ENCODE measurements at places on chromosomes 1 and 21. TPM values are rescaled to one million over a fixed set of nuclear protein-coding genes. Genes with fewer than 3 reads are reported as not detected.
A peak's percentile ranks its signal among the peaks of the same experiment; 100 is the strongest.

GRCh38 chr1:3914331-3914851 lies 14.3 kb upstream of the C1orf174 start:
- no peak for DNase-seq

GRCh38 chr21:30695956-30696355 lies 22.6 kb downstream of the KRTAP21-3 start:
- peak; percentile 52 for DNase-seq

DNA sequence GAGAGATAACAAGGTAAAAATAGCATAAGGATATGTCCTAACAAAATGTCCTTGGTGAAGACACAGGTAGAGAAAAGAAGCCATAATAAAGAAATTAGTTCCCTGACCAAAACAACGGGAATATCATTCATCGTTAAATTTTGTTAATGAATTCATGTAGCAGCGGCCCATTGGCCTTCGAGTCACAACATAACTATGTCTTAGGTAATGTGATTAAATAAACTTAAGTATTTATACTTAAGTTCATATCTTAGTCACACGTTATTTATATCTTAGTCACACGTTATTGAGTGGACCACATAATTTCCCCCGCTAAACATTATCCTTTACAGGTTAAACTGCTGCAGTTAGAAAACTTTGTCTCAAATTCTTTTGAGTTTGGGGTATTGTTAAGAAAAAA lies 1.2 kb downstream of the NEXN start:
- DNase-seq: peak; percentile 88

DNA sequence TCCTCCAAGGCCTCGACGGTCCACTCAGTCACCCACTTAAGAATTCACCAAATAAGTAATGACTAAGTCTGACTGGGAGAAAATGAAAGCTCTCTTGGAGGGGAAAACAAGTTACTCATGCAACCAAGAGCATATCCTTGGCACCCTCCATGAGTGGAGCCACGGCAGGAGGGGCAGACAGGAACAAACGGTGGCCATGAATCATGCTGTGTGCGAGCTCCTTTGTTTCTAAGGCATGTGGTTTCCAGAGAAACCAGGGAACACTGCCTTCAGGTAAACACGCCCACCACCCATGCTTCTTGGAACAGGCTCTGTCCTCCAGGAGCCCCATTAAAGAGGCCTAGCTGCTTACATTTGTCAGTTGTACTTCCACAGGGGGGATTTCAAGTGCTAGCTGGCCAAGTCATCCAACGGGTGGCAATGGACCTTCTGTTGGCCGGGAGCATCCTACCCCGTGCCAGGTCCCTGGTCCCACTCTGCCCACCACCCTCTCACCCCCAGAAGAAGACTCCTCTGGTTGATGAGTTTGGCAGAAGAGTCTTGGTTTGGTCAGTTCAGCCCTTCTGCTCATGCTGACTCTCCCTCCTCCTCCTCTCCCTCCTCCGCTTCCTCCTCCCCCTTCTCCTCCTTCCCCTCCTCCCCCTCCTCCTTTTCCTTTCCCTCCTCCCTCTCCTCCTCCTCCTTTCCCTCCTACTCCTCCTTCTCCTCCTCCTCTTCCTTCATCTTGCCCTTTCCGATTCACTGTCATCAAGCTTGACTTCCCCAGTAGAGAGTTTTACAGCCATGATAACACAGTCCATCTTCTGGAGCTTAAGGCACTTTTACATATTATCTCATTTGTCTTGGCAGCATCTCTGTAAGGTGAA lies 107.6 kb downstream of the CCDC185 start:
- peak; percentile 99 for DNase-seq

GRCh38 chr1:204223129-204223860 lies 9.5 kb upstream of the GOLT1A start:
- no peak for DNase-seq

DNA sequence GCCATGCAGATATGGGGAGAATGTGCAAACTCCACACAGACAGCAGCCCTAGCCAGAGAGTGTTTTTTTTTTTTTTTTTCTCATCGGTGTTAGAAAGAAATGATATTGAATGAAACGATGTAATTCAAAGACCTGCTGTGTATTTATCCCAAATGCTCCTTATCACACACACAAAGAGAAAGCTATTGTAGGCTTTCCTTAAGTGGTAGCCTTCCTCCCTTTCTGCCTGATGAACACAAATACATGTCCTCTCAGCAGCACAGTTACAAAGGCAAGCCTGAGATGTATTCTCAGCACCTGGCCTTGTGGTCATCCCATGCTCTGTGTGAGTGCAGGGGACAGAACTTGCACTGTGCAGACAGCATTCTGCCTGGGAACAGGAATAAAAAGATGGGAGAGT lies 93.8 kb downstream of the PLPPR5 start:
- DNase-seq: no peak

- DNase-seq: no peak
These were observed 50.7 kb downstream of the WNT9A start for GRCh38 chr1:227896710-227897655.

DNA sequence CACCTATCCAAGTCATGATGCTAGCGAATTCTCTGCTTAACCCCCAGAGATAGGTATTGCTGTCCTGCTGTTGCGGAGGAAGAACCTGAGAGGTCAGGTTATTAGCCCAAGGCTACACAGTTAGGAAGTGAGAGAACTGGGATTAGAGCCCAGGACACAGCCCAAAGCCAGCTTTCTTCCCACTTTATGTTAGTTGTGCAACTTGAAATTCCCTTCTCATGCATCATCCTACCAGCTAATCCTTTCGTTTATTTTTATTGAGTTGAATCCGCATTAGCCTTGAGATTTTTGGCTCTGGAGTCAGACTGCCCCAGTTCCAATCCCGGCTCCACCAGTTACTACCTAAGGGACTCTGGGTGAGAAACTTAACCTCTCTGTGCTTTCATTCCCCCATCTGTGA lies 65.4 kb downstream of the PLEKHA6 start:
- DNase-seq: peak; percentile 98

- DNase-seq: no peak
These were observed 31.7 kb upstream of the RGS16 start for GRCh38 chr1:182635871-182636270.

Gene TNFRSF4
- total RNA-seq: 0.17 TPM

Gene RXFP4
- total RNA-seq: not detected

Gene OR6N1
- total RNA-seq: not detected

Data from PC-3 (cell line).